ENCODE measurements at places on chromosomes 11 and 22.

GRCh38 chr11:32550207-32550606 is 33.4 kb upstream of the EIF3M start:
- no peak for DNase-seq

DNA sequence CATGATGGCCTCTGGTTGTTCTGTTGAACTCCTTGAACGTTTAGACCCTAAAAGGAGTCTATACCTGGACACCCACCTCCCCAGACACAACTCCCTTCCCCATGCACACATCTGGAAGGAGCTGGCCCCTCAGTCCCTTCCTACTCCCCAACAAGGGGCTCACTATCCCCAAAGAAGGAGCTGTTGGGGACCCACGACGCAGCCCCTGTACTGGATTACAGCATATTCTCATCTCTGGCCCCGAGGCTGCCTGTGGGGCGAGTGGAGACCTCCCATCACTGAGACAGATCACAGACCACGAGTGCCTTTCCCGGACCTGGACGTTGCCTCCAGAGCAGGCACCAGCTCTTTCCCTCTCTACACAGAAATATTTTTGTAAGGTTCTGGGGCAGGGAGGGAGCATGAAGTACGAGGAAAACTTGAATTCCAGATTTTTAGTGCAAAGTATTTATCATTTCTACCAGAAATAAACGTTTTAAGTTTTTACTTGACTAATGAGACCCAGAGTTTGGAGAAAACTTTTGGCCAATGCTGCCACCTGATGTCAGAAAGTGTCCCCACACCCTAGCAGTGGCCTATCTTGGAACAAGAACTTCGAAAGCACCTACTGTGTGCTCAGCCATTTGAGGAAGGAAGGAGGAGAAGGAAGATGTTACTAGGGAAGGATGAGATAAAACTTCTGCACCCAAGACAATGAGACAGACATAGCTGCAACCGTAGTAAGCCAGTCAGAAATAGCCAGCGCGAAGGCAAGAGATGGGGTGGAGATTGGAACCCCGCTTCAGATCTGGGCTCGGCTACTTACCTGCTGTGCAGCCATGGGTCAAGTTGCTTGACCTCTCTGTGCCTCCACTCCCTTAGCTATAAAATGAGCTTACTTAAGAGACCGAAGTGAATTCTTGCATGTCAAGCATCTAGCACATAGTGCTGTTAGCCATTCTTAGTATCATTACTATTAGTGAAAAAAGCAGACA is 10.2 kb upstream of the POU2F3 start:
- DNase-seq, result peak; percentile 32

DNA sequence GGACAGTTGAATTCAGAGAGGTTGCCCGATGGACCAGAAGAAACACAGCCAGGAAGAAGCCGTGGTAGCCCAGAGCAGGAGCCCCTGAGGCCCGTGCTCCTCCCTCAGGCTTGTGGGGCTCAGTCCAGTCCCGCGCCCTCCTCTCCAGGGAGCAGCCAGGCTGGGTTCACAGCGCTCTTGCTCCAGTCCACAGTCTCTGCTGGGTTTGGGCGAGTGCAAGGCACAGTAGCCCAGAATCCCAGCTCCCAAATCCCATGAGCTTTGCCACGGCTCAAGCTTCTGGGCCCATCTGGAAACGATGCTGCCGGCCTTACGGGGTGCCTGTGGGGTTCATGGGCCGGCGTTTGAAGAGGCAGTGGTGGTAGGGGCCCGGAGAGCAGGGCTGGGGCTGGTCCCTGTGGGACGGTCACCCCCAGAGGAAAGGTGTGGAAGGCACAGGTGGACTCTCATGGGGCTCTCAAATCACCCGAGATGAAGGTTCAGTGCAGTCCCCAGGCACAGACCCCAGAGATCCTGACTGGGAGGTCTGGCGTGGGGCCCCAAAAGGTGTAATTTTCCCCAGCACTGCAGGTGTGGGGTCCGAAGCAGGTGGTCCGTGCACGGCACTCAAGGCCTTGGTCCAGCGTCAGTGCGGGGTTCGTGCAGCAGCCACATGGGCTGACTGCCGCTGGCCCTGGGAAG is 30.6 kb upstream of the ATXN10 start:
- DNase-seq, result no peak

DNA sequence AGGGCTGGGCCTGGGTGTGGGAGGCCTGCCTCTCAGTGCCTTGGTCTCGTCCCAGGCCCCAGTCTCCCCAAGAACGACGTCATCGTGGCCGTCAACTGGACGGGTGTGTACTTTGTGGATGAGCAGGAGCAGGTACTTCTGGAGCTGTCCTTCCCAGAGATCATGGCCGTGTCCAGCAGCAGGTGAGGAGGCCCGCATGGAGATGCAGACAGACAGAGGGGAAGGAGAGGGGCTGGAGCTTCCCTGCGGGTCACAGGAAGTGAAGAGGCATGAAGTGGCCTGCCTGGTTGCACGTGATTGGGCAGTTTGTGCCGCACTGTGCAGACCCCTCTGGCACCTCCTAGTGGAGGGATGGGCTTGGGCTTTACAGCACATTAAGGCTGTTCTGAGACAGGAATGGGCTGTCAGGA is 70.4 kb downstream of the MYO7A start:
- peak; percentile 9 for DNase-seq

DNA sequence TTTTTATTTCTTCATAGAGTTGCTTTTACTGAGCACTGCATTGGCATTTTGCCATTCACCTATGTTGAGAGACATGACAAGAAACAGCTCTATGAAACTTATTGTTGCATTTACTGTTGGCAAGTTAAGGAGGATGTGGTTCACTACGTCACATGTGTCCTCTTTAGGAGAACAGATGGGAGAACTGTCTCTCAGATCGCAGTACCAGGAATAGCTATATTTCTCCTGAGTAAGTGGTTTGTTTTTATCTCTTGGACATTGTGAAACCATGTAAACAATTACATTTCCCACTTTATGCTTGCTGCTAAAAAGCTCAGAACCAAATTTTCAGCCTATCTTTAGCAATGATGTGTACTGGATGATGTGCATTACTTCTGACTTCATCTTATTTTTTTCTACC is 34.8 kb upstream of the PSMA1 start:
- DNase-seq, result no peak

DNA sequence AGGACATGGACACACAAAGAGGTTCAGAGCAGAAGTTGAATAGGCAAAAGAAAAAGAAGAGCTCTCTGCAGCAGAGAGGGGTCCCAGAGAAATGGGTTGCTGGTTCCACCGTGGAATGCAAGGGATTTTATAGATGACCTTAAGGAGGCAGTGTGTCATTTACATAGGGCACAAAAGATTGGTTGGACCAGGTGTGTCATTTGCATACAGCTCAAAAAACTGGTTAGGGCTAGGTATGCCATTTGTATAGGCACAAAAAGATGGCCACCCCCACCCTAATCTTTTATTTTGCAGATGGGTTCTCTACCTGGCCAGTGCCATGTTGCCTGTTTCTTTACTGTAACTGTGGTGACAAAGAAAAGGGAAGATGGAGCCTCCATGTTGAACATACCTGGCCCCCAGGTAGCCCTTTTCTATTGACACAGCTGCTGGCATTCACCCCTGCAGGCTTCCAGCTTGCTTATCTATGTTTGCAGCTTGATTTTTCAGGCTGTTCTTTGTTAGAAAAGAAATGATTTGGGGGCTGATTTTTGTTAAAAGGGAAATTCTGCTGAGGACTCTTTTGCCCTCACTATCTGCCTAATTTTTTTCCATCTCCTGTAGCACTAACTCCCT is 3.1 kb upstream of the CAVIN3 start:
- DNase-seq, result no peak

DNA sequence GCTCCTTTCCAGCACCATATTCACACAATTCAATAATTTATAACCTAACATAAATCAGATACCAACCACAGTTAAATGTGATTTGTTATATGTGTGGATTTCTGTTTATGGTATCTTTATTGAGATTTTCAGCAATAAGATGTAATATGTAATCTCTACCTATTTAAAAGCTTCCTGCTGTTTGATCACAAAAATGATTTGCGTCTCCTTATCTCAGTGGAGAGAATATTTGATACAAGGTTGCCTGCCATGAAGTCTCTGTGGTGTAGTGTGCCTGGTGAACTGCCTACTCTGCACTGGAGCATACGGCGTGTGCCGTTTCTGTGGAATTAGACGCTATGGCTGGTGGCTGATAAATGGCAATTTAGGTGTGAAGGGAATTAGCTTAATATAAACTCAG is 741.1 kb downstream of the NELL1 start:
- no peak for DNase-seq

- no peak for DNase-seq
Measured at GRCh38 chr22:30876915-30877553, 91.5 kb downstream of the MORC2 start.

Measured in fibroblast of skin of back (primary cell).